ENCODE measurements at places on chromosomes 2 and 18.

DNA sequence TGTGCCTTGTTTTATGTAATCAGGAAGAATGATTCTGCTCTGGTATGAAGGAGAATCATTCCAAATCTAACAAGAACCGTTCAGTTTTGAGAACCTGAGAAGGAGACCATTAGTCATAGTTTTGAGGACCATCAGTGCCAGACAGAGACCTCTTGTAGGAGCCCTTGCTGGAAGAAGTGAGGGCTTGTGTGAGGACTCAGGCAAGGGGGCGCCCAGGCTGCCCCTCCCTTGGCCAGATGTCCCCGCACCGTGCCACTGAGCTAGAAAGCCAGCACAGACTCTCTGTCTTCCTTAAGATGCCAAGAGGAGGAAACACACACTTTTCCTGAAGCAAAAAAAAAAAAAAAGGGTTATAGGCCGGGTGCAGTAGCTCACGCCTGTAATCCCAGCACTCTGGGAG, 55.7 kb upstream of the SLC39A10 start:
- DNase-seq, result no peak

DNA sequence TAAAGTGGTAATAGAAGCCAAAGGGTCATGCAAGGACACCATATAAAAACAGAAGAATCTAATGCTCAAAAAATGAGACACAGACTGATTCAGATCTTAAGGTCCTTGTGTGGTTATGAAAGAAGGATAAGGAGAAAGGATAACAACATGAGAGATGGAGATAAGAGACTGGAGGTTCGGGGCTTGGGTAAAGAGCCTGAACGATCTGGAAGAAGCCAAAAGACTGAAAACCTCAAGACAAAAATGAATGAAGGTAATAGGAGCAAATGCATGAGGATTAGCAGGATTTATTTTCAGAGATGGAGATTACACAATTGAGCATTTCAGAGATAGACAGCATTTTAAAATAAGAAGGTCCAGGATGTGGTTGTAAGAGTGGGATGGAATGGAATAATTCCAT, 26.1 kb downstream of the STK17B start:
- DNase-seq, result no peak

DNA sequence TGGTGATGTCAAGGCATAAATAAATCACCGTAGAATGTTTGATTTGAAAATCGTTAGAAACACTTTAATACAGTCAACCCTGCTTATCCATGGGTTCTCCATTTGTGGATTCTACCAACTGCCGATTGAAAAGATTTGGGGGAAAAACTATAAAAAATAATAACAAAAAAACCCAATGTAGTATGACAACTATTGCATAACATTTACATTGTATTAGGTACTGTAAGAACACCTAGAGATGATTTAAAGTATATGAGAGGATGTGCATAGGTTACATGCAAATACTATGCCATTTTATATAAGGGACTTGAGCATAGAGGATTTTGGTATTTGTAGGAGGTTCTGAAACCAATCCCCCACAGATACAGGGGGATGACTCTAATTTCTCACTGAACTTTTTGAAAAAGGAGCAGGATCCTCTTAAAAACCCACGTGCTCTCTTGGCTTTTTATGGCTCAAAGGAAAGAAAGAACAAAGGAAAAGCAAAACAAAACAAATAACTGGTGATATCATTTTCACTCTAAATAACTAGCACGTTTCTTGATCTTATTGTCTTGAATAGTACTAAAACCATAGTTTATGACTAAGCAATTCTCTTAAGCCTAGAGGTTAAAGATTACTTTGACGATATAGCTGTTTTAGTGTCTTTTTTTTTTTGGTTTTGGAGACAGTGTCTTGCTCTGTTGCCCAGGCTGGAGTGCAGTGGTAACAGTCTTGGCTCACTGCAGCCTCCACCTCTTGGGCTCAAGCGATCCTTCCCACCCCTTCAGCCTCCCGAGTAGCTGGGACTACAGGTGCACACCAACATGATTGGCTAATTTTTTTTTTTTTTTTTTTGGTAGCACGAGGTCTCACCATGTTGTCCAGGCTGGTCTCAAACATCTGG, 17.0 kb downstream of the GMCL1 start:
- DNase-seq, result no peak

- DNase-seq, result no peak
These were observed 25.8 kb downstream of the KIF1A start for GRCh38 chr2:240794178-240794721.
